Foreskin fibroblast (primary cell): ENCODE measurements at places on chromosomes 3 and 15.

DNA sequence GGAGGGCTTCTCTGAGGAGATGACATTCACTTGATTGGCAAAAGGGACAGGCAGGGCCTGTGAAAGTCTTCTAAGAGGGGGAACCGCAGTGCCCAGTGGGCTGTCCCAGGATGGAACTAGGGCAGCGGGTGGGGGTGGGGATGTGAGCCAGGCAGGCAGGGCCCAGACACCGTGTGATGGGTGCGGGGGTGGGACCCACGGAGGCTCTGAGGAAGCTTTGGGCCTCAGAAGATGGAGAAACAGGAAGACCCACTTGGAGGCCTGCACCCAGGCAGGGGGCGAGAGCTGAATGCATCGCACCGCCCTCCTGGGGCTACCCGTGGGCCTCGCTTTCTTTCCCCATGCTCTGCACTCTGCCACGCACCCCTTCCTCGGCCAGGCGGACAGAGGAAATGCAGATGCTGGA, 32.9 kb upstream of the ACAD9 start:
- no peak for DNase-seq

- peak; percentile 96 for DNase-seq
Observed at GRCh38 chr3:127734754-127735473, 62.2 kb downstream of the ABTB1 start.

- DNase-seq, result no peak
Observed at GRCh38 chr3:178967177-178967532, 104.5 kb downstream of the ZMAT3 start.

- no peak for DNase-seq
Observed at GRCh38 chr15:35142578-35142977, 57.5 kb upstream of the NANOGP8 start.

GRCh38 chr3:57852896-57853295, 96.8 kb downstream of the SLMAP start:
- DNase-seq, result peak; percentile 31

GRCh38 chr3:64921281-64922065, 233.7 kb upstream of the ADAMTS9 start:
- DNase-seq, result no peak

DNA sequence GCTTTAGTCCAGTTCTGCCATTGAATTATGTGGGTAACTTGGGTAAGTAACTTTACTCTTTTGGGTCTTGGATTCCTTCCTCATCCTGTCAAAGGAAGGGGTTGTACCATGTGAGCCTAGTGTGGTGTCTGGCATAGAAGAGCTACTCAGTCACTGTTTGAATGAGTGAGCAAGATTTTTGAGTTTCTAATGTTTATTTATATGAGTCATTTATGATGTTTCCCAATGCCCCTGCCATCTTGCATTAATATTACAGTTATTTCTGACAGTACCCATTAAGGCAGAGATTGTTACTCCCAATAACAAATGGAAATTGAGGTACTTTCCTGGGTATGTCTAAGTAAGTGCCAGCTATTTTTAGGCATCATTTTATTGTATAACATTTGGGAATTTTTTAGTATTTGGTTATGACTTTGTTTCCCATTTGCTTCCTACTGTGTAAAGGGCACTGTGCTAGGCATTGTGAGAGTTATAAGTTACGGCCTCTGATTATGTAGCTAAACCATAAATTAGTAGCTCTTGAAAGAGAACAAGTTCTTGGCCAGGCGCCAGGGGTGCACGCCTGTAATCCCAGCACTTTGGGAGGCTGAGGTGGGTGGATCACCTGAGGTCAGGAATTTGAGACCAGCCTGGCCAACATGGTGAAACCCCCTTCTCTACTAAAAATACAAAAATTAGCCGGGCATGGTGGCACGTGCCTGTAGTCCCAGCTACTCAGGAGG, 23.5 kb downstream of the NR1D2 start:
- peak; percentile 69 for DNase-seq

DNA sequence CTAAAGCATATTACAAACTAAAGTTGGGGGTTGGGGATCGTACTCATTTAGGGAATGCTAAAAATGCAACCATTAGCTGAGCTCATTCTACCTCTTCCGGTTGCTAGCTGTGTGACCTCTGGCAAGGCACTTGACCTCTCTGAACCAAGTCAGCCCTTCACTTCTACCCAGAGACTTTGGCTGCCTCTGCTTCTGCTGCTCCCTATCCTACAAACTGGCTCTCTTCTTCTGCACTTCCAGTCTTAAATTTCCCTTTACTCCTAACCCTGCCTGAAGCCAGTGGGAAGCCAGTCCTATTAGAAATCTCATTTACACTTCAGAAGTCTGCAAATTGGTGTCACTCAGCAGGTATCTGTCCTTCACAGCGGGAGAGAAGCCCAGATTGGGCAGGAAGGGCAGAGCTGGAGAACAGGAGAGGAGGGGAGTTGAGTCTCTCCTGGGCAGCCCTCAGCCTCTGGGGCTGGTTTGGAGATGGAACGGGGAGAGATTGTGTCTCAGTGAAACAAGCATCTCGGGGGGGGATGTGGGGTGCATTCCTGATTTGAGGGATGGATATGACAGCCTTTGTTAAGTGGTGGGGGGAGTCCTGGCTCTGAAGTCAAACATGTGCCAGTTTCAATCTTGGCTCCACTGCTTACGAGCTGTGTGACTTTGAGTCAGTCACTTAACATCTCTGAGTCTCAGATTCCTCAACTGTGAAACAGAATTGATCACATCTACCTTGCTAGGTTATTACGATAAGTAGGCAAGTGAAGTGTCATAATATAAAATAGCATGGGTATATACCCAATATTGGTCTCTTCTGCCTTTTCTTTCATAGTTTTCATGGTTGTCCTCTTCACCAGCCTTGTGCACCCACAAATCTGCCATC, 7.8 kb upstream of the AEN start:
- no peak for DNase-seq

DNA sequence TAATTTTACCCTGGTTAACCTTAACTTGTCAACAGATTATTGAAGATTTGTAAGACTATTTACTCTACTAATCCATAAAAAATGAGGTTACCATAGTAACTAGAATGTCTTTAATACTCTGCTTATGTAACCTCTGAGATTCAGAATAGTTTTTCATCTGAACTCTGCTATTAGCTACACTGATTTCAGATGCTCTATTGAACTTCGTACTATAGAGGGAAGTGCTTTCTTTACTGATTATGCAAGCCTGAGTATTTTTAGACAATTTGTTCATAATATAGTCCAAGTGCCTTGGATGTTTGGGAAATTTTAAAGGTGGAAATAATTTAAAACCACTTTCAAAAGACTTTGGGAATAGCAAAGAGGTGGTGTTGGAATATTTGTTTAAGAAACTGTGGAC, 107.9 kb upstream of the GBE1 start:
- no peak for DNase-seq

DNA sequence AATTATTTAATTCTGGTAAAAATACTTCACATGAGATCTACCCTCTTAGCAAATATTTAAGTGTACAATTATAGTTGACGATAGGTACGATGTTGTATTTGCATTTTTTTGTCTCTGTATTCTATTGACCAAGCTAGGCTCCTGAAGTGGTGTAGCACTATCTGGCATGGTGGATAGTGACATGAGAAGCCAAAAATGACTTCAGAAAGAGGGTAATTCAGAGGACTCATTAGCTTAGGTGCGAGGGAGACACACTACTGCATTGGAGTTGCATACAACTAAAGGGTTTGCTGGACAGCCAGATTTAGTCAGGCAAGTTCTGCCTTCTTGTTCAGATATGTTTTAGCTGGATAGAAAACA, 50.6 kb downstream of the KBTBD8 start:
- DNase-seq, result no peak

DNA sequence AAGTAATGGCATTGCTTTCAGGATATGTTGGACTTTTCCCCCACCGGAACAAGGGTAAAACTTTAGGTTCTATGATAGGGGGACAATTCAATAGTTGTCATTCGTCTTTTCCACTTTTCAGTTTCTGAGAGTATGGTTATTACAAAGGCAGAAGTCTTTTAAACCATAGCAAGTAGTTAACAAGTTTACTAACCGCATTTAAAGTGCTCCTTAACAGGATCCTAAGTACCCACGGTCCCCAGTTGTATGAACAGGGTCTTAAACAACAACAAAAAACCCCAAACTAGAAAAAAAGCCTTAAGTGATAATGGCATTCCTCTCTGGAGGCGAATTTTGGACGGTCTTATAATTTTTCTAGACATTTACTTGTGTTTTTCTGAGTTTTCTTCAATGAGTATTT, 831 bp downstream of the IFT57 start:
- DNase-seq, result no peak

DNA sequence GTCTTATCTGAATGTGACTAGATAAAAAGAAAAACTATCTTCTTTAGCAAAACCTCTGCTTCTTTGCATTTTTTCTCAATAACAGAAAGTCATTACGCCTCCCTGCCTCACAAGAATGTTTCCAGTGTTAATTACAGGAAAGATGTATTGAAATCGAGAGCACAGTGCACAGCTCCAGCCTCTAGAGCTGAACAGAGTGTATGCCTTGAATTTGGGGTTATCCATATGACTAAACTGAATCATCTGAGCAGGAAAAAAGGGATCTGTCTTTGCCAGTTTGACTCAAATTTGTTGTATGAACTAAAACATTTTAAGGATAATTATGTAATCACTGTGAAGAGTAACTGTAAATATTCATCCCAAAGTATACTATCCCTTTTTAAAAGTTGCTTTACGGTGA, 149.1 kb upstream of the CGNL1 start:
- DNase-seq, result peak; percentile 34

DNA sequence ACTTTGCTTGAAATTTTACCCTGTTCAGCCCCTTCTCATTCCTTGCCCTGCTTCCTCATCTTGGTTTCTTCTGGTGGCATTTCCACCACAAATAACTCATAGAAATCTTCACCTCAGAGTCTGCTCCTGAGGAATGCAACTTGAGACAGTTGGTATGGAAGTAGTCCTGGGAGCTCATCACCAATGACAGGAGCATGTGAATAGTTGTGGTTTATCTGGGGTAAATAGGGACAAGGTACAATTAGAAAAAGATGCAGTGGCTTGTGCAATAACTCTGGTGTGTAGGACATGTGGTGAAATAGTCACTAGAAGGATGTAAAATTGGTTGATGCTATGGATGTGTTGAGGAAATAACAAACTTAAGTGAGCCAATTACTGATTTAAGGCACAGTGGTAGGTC, 72.7 kb upstream of the CHRNA7 start:
- no peak for DNase-seq

DNA sequence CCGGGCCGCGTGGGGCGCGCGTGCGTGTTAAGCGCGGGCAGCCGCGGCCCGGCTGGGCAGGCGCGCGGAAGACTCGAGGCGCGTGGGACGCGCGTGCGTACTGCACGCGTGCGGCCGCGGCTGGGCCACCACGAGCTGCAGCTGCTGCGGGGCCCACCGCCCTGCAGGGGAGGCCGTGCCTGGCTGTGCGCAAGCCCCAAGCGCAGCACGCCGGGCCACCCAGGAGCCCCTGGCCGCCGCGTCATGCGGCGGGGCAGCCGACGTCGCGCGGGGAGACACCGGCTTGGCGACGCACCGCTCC, 590 bp upstream of the TRIM71 start:
- no peak for DNase-seq

- no peak for DNase-seq
Observed at GRCh38 chr15:52294881-52295420, 653 bp downstream of the MYO5C start.
